Choroid plexus epithelial cell (primary cell): ENCODE measurements at places on chromosomes 11 and 22.

DNA sequence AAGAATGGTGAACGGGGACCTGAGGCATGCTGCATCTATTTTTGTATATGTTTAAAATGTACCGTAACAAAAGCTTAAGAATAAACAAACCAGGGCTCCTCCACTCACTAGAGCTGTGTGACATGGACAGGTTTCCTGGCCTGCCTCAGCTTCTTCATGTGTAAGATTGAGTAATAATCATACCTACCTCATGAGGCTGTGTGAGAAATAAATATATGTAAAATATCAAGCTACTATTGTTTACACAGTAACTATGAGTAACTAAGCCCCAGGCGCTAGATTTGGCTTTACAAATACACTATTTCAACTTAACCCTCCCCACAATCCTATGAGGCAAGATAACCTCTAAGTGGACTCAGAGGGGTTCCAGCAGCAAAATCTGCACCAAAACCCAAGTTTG, 66.4 kb downstream of the SMCO4 start:
- peak; percentile 64 for DNase-seq

DNA sequence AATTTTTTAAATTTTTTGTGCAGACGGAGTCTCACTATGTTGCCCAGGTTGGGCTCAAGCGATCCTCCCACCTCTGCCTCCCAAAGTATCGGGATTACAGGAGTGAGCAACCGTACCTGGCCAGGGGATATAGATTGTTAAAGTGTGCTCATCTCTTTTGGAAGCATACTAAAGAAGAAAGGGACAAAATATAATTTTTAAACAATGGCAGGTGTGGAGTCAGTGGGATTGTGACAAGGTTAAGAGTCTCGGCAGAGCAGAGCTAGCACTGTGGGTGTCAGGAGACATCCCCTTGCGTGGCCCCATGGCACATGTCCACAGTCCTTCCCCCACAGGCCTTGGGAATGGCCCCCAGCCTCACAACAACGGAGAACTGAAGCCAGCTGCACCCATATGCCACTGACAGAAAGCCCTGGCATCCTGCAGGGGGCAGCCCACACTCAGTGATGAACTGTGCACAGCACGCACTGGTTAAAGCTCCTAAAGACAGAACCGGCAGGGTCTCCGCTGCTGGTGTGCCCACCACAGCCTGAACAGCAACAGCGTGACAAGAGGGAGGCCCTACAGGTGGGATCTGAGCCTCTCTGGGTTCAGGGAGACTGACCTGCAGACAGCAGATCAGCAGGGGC, 29.9 kb downstream of the SERPIND1 start:
- peak; percentile 70 for DNase-seq

- DNase-seq = no peak
These were observed 13.6 kb downstream of the CD44 start for GRCh38 chr11:35152575-35152974.

- no peak for DNase-seq
These were observed 126.5 kb downstream of the NAV2 start for GRCh38 chr11:19838994-19839768.

GRCh38 chr22:21711851-21712250, 23.7 kb downstream of the YPEL1 start:
- no peak for DNase-seq

- no peak for DNase-seq
These were observed 5.2 kb downstream of the KCNJ5 start for GRCh38 chr11:128896356-128896755.

DNA sequence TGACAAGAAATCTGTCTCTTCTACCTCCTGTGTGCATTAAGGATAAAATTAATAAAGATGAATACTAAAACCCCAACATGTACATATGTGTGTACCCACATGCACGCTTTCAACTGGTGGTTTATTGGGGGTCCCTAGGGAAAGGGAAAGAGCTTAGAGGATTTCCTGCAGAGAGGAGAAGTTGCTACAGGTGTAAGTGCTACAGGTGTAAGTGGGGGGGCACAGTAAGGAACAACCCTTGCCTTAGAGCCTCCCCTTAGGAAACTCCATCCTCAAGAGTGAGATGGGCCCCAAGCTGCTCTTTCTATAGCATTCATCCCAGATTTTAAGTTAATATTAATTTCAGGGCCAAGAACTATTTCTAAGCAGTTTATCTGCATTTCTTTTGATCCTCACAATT, 11.9 kb upstream of the ABCC8 start:
- no peak for DNase-seq

DNA sequence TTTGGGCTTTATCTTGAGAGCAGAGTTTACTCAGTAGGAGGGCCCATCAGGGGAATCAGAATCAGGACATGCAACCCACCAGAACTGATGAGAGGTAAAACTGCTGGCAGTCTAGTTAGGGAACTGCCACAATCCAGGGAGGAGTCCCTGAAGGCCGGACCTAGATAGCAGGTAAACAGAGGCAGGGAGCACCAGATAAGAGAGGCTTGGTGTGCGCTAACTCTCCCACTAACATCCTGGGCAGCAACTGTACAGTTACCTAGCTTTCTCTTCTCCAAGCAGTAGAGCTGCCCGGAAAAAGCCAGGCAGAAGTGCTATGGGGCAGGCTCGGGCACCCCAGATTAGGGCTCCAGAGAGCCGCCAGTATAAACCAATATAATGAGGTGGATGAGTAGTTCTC, 865 bp upstream of the AMOTL1 start:
- no peak for DNase-seq

DNA sequence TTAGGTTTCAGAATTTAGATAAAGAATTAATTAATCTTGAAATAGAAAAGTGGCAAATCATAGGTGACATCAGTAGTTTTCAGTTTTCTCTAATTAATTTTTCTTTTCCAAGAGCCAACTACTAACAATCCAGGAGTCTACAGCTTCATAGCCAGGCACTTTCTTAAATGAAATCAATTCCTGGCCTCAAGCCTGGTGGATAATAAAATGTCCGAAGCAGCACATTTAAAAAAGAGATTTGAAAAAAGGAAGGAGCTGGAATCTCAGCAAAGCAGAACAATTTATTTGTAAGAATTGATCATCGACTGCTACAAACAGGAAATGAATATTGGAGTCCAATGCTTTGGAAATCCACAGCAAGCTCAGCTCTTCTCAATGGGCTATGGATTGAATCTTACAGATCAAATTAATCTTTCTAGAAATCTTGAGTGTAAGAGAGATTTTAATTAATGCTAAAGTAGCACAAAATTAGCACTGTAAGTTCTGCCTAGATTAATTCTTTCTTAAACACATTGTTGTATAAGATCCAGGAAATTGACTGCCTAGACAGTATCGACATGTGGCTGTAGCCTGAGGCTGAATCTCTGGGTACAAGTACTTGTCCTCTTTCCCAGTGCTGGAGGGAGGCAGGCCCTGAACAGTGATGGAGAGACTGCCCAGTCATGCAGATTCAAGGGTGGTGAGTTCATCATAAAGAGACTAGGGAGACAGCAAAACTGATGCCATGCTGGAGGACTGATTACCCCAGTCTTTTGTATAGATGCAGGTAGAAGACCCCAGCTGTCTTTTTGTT, 167.8 kb upstream of the POU2AF2 start:
- DNase-seq = no peak

- DNase-seq = peak; percentile 61
These were observed 3.4 kb downstream of the CCDC89 start for GRCh38 chr11:85682330-85683305.

DNA sequence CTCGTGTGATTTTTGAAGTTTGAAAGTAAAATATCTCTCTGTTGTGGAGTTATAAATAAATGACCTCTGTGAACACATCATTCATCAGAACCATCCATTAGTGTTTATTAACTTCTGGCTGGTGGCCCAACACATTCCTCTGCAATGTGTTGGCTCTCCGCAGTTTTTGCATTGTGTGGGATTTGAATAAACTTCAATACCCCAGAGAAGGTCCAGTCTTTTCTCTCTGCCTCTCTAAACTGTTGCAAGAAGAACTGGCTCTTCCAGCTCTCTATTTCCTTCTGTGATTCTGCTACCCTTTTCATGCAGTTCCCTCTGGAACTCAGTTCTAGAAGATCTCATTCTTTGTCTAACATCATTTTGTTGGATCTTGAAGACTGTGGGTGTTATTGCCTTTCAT, 125.0 kb upstream of the ARHGAP42 start:
- DNase-seq = peak; percentile 92
